Activated CD8-positive, alpha-beta T cell treated with anti-CD3 and anti-CD28 coated beads for 36 hours (primary cell): ENCODE measurements at places on chromosomes 2 and 18. TPM values are rescaled to one million over a fixed set of nuclear protein-coding genes. Genes with fewer than 3 reads are reported as not detected.

ANKRD39 gene
- total RNA-seq, result 22.6 TPM

PROKR1 gene
- total RNA-seq, result not detected

PDE1A gene
- total RNA-seq, result not detected

STARD6 gene
- not detected for total RNA-seq

DSG1 gene
- not detected for total RNA-seq

IL37 gene
- not detected for total RNA-seq

ARHGAP15 gene
- total RNA-seq, result 72.8 TPM

SLC9A4 gene
- 0.07 TPM for total RNA-seq

SLC4A5 gene
- total RNA-seq, result 2.0 TPM

WDR12 gene
- 134 TPM for total RNA-seq

TMEM169 gene
- 0.83 TPM for total RNA-seq

OST4 gene
- total RNA-seq, result 262 TPM

CNTNAP5 gene
- not detected for total RNA-seq

GTF2A1L gene
- total RNA-seq, result not detected

TMEM200C gene
- not detected for total RNA-seq

OR6B2 gene
- total RNA-seq, result not detected

INO80C gene
- total RNA-seq, result 23.3 TPM

CTIF gene
- 3.2 TPM for total RNA-seq

ZNF516 gene
- 10.5 TPM for total RNA-seq

ANKRD53 gene
- not detected for total RNA-seq

TNFRSF11A gene
- total RNA-seq, result 8.0 TPM

CFAP65 gene
- total RNA-seq, result not detected

POTEJ gene
- total RNA-seq, result not detected

CTDP1 gene
- total RNA-seq, result 54.9 TPM

G6PC2 gene
- not detected for total RNA-seq

LPIN1 gene
- total RNA-seq, result 36.5 TPM

TMEM17 gene
- total RNA-seq, result 0.14 TPM

DCDC2C gene
- not detected for total RNA-seq

PNKD gene
- 24.4 TPM for total RNA-seq

GDF7 gene
- total RNA-seq, result not detected

ITGB6 gene
- not detected for total RNA-seq

GREB1L gene
- total RNA-seq, result not detected

PDE6D gene
- 23.5 TPM for total RNA-seq

HOXD10 gene
- not detected for total RNA-seq

CAPN14 gene
- 0.69 TPM for total RNA-seq

CNRIP1 gene
- not detected for total RNA-seq

GALNT13 gene
- 0.32 TPM for total RNA-seq

MSGN1 gene
- not detected for total RNA-seq

C2orf66 gene
- not detected for total RNA-seq

CPS1 gene
- total RNA-seq, result 2.6 TPM

TYW5 gene
- total RNA-seq, result 8.3 TPM

MAP3K19 gene
- total RNA-seq, result not detected

GALNT14 gene
- 1.9 TPM for total RNA-seq
